ENCODE measurements at places on chromosomes 2 and 18. TPM values are rescaled to one million over a fixed set of nuclear protein-coding genes. Genes with fewer than 3 reads are reported as not detected.

Gene MATN3
- 9.2 TPM for total RNA-seq

Gene CRYBA2
- total RNA-seq: not detected

Gene UGT1A5
- total RNA-seq: not detected

Gene LYG2
- not detected for total RNA-seq

Gene EMILIN1
- 158 TPM for total RNA-seq

Gene AQP12B
- total RNA-seq: not detected

Gene TSGA10
- total RNA-seq: 28.3 TPM

Gene DTNB
- 20.5 TPM for total RNA-seq
